NCI-H510A (cell line): ENCODE measurements at places on chromosomes 1 and 21.

DNA sequence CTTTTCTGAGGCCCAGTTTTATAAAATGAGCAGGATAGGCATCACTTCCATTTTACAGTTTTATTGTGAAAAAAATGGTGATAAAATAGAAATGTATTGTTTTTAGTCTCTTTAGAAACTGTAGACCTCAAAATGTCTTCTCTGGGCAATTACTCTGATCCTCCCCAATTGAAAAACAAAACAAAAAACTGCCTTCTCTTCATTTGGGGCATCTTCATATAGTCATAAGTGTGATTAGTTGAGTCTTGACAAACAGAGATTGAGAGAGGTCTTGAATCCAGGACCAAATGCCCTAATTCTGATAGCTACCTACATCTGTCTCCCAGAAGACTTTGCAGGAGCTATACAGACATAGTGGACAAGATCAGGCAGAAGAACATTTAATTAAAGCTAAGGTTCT, 62.9 kb downstream of the LRRC8C start:
- DNase-seq = no peak

GRCh38 chr1:159933347-159933746, 8.0 kb upstream of the TAGLN2 start:
- DNase-seq = no peak

GRCh38 chr1:2515763-2516080, 10.7 kb downstream of the PANK4 start:
- DNase-seq = no peak

GRCh38 chr1:24224761-24225160, 37.7 kb upstream of the IFNLR1 start:
- no peak for DNase-seq

DNA sequence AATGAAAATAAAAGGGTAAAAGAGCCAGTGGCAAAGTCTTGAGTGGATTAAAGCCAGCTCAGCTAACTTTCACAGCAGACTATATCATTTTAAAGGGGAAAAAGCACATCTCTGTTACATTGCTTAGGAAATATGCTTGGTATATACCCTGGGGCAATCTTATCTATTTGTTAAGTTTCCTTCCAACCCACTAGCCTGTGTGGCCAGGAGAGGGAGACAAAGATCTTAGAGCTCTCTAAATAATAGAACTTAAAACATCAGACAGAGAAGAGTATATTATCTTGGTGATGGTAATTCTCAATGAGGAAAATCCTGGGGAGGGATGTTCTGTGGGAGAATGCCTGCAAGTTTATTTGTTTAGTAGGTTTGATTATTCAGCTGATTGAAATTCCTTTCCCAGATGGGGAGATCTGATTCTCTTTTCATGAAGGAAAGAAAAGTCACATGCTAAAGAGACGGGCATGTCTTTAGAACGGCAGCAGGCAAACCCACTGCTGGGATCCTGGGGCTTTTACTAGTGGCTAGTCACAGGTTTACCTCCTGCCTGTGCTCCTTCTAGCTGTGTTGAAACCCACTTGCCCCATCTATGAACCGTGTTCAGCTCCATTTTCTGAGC, 3.6 kb downstream of the KCNE2 start:
- no peak for DNase-seq

DNA sequence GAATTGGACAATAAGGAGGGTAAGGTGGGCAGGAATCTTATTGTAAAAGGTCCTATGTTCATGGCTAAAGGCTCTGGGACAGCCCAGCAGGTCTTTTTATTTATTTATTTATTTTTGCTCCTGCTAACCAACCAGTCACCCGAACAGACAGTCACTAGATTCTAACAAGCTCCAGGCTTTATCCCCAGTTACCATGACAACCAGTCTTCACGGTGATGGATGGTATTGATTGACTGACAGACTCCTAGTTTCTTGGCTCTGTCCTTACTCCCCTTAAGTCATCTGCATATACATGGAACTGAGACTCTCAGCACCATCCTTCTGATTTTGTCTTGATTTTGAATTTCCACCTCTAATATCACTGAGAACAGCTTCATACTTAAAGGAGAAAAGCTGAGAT, 44.3 kb downstream of the C8A start:
- DNase-seq = no peak

- no peak for DNase-seq
These were observed 145.4 kb downstream of the PLXNA2 start for GRCh38 chr1:208098773-208099172.

- no peak for DNase-seq
These were observed 72.3 kb upstream of the ACTRT2 start for GRCh38 chr1:2948751-2949680.
